Hematopoietic multipotent progenitor cell treated with erythropoietin and hydrocortisone succinate and interleukin-3 and kit ligand, for 4 days (in vitro differentiated cells): ENCODE measurements at places on chromosomes 11 and 22.
A peak's percentile ranks its signal among the peaks of the same experiment; 100 is the strongest.

GRCh38 chr22:50576806-50577696 lies 1.2 kb downstream of the CPT1B start:
- no peak for DNase-seq

DNA sequence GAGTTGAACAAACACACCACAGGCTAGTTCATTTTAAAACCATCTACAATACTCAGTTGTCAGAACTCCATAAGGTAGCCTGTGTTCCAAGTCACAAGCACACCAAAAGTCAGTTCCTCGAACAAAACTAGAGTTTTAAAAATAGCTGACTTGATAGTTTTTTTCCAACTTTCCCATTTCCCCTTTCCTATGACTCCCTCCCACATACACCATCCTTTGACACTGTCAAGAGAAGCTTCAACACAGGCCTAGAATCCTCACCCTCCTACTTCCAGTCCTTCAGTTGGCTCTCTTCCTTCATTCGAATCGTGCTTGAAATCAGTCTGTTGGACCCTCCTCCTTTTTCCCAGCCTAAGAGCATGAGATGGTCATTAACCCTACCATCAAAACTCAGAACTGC lies 105.7 kb upstream of the AKIP1 start:
- DNase-seq, result no peak

DNA sequence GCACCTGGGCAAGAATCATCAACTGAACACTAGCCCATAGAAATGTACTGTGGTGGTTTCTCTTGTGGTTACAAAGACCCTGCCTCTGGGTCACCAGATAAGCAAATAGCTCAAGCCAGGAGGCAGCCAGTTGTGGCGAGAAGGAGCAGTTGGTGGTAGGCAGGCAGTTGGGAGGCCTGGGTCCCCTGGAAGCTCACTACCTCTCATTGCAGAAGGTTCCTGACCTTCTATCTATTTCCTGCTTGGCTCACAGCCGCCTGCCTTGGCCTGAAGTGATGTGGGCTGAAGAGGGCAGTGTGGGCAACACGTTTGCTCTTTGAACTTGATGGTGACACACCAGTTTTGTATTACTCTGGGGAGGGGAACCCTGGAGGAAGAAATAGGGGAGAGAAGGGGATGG lies 34.7 kb downstream of the NECTIN1 start:
- peak; percentile 97 for DNase-seq

- peak; percentile 14 for DNase-seq
Observed at GRCh38 chr11:31582697-31583096, 73.1 kb downstream of the ELP4 start.

DNA sequence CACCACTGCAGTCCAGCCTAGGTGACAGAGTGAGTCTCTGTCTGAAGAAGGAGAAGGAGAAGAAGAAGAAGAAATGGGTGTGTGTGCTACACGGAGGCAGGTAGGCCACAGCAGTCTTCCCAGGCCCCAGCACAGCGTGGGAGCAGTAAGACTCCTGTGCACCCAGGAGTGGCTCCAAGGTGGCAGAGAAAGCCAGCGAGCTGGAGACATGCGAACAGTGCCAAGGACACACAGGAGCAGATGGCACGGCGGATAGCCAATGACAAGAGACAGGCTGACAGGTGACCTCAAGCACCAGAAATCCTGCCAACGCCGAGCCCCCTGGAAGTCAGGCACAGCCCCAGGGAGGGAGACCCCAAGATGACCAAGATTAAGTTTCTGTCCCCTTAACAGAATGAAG lies 9.0 kb upstream of the SCGB1A1 start:
- DNase-seq, result no peak

DNA sequence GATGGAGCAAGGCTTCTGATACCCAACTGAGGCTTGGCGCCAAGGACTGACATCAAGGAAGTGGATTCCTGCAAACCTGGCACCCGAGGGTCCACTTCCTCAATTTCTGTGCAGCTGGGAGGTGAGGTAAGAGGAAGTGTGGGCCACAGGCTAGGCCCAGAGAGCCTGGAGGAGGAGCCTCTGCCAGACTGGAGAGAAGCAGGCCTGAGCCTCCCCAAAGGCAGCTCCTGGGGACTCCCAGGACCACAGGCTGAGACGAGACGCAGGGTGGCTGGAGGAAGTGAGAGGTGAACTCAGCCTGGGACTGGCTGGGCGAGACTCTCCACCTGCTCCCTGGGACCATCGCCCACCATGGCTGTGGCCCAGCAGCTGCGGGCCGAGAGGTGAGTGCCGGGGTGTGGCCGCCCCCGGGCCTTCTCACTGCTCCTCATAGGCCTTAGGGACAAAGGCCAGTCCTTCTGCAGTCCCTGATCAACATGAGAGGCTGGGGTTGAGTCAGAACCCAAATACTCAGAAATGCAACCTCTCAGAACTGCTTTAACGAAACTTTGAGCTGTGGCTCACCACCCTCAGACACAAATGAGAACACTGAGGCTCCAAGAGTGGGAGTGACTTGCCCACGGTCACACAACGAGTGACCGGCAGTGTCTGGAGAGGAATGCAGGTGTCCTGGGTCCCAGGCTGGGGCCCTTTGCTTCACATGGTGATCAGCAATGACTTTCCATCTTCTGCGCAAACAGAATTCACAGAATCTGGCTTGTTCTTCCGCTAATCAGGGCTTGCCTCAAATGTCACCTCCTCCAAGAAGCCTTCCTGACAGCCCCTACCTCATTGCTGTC lies at the start of gene NCF4:
Gene NCF4, plus strand, starts transcription at position 186 of the 839 bp plus-strand sequence. Its CDS starts 166 bp downstream, at position 352.
- DNase-seq, result peak; percentile 98

GRCh38 chr11:65891219-65892136 lies 1.0 kb downstream of the CCDC85B start:
- peak; percentile 77 for DNase-seq

DNA sequence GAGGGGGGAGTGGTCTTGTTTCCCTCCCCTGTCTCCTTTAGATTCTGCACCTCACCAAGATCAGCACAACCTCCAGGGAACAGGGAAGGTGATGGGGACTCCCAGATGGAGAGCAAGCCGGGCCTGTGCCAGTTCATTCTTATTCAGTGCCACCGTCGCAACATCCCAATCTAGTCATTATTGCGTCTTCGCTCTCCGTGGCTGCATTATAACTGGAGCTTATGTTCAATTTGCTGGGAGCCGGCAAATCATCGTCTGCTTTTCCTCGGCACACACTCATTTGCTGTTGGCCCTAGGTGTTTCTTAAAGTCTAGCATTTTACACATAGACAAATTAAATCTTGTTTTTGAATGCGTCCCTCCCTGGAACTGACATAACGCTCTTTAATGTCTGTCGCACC lies 1269.7 kb downstream of the BRD1 start:
- no peak for DNase-seq

- DNase-seq, result peak; percentile 18
Observed at GRCh38 chr11:131463649-131464425, 93.4 kb downstream of the NTM start.
